ENCODE measurements at places on chromosomes 5 and 9.

- DNase-seq = no peak
Observed at GRCh38 chr5:108760512-108760911, 12.8 kb downstream of the FER start.

GRCh38 chr9:124980431-124980830, 39.5 kb upstream of the GOLGA1 start:
- DNase-seq = no peak

GRCh38 chr5:146368137-146368536, 29.5 kb downstream of the POU4F3 start:
- no peak for DNase-seq

DNA sequence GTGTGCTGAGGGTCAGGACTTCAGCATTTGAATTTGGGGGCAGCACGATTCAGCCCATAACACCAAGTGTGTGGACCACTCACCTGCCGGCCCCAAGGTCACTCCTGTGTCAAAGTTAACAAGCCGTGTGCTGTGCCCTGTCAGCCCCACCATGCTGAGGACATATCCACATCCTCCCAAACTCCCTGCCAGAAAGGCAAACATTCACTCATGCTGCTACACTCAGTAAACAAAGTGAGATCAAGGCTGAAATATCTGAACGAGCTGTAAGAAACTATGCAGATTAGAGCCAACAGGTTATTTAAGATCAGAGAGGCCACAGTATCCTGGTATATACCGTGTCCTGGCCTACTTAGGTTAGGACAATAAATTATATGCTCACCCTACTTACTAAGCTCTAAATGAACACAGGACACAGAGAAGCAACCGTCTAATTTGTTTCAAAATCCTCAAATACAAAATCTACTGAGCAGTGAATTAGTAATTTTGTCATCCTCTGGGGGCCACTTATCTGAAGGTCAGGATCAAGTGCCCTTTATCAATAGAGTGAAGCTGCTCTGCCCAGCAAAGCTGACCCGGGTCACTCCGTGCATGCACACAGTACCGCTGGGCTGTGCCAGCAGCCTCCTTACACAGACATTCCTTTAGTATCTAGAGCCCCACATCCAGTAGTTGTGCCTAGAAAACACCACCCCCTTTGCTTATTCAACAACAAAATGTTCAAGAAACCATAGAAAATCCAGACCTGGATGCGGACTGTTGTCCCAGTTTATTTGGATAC, 28.2 kb downstream of the RETREG1 start:
- no peak for DNase-seq

GRCh38 chr5:6461006-6461405, 12.3 kb downstream of the UBE2QL1 start:
- DNase-seq = no peak

GRCh38 chr5:107325866-107326265, 344.9 kb downstream of the EFNA5 start:
- DNase-seq = no peak

DNA sequence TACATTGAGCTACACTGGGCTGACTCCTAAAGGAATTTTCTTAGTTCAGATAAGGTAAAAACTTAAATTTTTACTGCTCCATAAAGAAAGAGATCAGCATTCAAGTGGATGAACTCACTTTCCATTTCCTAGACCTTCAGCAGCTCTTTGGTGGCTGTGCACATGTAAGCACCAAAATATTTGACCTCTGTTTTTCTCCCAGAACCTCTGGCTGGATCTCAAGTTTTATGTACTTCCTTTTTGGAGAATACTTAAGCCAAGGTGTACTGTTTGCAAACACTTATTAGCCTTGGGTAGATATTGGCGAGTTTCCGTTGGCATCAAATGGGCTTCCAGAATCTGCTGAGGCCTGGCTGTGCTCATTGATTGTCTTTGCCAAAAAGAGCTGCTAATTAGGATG, 10.3 kb downstream of the TNC start:
- no peak for DNase-seq

- DNase-seq = no peak
Observed at GRCh38 chr5:124865603-124866354, 119.3 kb upstream of the ZNF608 start.
